Fibroblast of upper back skin (primary cell): ENCODE measurements at places on chromosomes 3 and 15.

DNA sequence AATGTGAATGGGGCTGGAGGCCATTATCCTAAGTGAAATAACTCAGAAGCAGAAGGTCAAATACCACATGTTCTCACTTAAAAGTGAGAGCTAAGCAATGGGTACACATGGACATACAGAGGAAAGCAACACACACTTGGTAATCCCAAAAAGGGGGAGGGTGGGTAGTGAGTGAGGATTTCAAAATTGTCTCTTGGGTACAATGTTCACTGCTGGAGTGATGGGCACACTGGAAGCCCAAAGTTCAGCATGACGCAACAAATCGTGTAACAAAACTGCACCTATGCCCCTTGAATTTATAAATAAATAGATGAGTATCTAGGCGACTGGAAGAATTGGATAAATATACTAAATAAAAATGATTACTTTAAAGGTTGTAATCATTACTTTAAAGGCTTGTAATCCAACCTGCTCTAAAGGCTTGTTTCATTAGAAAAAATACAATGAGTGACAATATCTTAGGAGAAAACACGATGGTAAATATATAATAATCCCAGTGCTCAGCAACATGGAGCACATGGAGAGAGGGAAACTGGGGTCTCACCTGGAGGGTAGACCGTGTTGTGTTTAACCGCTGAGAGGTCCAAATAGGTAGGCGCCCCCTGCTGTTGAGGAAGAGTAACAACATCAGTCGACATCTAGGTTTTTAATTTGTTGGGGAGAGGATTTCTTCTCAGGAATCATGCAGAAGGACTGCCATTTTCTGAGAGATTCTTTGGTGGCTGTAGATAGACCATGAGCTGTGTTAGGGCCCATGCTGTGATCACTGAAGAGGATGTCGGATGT, 78.5 kb upstream of the ROBO1 start:
- no peak for DNase-seq

DNA sequence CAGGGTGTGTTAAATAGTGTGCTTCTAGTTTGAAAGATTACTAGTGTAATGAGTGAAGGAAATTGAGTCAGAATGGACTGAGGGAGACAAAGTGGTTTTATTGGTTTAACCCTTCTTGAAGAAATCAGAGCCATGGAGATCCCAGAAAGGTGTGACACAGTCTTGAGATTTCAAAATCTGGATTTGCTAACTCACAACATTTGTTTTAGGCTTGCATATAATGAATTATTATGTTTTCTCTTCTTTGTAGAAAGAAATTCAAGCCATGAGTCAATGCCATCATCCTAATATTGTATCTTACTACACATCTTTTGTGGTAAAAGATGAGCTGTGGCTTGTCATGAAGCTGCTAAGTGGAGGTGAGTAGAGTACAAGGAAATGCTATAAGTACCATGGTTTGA, 25.1 kb downstream of the OXSR1 start:
- peak; percentile 5 for DNase-seq

DNA sequence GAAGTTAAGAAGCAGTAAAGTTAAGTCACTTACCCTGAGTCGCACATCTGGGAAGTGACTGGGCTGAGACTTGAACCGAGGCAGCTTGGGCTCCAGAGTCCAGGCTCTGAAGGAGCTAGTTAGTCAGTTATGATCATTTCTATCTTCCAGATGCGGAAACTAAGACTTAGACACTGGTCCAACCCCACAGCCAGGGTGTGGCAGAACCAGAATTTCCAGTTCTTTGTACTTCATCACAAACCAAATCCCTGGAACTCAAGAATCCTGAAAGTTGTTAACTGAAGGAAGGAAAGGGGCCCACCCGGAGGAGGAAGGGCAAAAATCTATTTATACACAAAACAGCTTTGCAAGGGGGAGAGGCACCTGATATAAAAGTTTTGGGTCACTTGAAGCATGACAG, 389.9 kb downstream of the SHQ1 start:
- no peak for DNase-seq

DNA sequence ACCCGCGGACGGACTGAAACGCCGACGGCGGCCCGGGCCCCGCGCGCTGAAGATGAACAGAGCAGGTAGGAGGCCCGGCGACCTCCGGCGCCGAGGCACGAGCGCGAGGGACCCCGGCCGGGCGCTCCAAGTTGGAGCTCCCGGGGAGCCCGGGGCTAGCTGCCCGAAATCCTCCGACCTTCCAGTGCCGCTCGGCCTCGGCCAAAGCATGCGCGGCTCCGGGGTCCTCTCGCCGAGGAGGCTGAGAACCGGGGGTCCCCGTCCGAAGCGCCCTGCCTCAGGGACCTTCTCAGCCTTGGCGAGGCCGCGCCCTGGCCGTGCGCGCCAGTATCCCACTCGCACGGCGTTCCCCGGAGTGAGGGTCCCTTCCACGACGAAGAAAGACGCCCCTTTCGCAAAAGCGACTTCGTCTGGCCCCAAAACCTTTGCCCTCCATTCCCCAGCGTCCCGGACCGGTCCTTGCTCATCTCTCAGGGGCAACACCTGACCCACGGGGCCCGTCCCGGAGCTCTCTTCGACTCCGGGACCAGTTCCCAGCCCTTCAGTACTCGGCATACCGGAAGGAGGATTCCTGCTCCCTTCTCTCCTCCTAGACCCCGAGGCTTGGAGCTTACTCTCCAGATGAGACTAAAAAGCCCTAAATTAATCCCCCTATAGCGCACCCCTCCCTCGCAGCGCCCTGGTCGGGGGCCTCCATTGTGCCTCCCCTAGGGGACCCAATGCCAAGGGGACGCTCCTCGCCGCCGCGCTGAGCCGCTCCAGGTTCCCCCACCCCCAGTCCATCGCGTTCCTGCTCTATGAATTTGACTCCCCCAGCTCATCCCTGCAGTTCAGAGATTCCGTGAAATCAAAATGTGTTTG, 7.7 kb upstream of the FGD5 start:
- DNase-seq = no peak

- no peak for DNase-seq
Observed at GRCh38 chr3:19432669-19433068, 284.4 kb downstream of the KCNH8 start.

DNA sequence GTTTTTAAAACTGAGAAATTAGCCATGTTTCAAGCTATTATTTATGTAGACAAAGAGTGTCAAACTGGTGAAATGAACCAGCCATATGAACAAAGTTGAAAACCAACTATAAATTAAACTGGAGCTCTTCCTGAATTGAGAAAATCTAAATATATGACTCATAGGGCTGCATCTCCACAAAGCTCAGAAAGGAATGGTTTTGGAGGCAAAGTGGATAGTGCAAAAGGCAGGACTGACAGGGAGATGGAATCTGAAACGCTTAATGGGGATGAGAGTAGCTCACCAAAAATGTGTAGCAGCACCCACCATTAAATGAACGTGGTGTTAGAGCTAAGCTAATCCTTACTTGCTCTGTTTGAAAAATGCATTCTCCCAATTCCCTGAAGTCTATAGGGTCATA, 1066.0 kb downstream of the AGBL1 start:
- DNase-seq = peak; percentile 63

GRCh38 chr15:66099950-66100671, 153.4 kb downstream of the MEGF11 start:
- DNase-seq = no peak

DNA sequence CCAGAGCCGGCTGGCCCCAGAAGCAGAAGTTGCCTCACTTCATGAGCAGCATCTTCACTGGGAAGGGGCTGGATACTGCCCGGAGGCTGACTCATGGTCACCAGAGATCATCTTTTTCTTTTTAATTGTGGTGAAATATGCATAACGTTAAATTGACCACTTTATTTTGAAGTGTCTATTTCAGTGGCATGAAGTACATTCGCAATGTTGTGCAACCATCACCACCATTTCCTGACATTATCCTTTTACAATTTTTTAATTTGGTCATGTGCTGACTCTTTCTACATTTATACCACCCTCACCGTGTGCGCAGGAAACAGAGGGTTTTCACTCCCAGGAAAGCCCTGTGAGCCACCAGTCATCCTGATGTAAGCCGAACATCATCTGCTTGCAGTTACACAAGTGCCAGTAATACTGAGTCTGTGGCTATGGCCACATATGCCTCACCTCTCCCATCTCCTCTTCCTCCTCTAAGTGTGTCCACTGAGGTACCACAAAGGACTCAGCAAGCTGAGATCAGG, 51.6 kb upstream of the ABHD17C start:
- DNase-seq = peak; percentile 25

- peak; percentile 16 for DNase-seq
Observed at GRCh38 chr3:123194552-123194951, 7.2 kb upstream of the SEC22A start.

- no peak for DNase-seq
Observed at GRCh38 chr3:32759342-32759741, 58.5 kb upstream of the TRIM71 start.

DNA sequence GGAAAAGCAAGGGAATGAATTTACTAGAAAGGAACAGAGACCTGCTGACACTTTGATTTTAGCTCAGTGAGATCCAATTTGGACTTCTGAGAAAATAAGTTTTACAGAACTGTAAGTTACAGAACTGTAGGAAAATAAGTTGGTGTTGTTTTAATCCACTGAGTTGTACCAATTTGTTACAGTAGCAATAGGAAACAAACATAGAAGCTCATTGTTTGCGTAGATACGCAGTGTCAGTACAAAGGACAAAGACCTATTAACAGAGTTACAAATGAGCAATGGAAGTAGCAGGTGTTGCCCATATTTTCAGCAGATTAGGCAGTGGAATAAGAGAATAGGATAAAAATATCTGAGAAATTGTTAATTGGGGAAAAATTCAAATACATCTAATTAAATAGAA, 385.8 kb upstream of the CNTN6 start:
- no peak for DNase-seq

DNA sequence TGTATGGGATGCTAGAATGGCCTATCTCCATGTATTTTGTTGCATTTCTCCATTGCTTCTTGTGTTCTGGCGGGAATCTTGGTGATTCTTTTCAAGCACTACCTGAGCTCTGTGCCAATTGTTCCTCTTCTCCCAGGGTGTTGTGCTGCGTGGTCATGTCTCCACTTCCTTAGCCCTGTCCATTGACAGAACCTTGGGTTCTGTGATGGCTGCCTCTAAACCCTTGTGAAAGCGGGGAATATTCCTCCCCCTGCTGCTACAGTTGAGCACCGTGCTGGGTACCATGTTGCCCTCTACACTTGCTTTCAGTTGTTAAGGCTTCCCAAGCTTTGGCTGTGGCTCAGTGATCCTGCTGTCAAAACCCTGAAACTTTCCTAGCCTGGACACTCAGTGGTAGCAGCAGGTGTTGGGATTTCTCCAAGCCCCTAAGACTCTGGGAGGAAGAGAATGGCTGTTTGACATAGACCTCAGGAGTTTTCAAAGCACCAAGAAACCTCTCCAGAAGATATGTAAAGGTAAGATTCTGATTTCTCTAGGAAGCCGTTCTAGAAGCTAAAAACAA, 69.5 kb downstream of the MBNL1 start:
- DNase-seq = no peak

- no peak for DNase-seq
Observed at GRCh38 chr3:14344351-14344750, 58.1 kb upstream of the SLC6A6 start.

DNA sequence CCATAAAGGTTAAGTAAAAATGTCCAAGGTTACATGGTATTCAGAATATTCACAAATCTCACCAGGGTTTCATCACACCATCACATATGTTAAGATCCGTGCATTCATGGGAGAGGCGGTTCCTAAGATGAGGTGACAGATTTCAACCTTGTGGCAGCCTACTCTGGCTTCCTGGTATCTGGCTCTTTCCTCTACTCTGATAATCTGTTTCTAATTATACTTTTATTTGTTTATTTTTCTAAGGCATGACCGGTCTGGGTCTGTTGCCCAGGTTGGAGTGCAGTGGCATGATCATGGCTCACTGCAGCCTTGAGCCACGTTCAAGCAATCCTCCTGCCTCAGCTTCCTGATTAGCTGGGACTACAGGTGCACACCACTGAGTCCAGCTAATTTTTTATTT, 34.4 kb downstream of the RAF1 start:
- peak; percentile 55 for DNase-seq

GRCh38 chr3:147509448-147509847, 100.3 kb downstream of the ZIC1 start:
- no peak for DNase-seq

DNA sequence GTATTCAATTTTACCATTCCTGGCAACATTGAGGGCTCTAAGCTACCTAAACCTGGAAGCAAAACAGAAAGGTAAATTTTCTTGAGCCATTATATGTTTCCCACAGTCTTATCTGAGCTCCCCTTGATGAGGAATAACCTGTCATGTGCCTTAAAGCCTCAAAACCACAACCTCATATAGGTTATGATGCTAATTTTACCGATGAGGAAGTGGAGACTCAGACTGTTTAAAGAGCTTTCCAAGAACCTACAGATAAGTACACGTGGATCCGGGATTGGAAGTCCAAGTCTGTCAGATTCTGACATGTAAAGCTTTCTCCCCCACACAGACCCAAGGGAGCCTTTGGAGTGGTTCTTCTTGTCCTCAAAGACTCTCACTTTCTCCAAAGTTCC, 140.5 kb downstream of the SEMA6D start:
- DNase-seq = no peak

DNA sequence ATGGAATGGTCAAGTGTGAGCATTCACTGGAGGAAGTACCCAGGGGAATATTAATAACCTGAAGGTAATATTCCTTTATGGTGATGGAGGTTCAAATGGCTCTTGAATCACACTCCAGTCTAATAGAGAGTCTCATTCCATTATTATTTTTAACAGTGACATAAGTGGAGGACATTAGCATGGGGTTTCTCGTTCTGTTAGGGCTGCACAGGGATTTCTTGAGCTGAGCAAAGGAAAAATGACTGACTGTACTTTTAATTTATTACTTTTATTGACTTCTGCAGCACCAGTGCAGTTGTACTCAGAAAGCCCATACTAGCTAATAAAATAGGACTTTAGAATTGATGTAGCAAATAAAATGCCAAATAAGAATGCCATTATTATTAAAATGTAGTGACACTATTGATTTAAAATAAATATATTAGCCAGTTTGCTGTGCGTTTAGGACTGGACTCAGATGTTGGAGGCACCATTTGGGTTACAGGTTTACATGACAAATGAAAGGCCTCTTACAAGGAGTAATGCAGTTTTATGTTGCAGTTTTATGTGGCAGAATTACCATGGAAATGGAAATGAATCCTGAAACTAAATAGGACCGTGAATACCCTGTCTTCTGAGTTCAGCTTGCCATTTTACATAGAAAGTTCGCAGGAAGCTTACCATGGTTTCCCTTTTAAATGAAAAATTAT, 705.1 kb upstream of the GRM7 start:
- DNase-seq = no peak

DNA sequence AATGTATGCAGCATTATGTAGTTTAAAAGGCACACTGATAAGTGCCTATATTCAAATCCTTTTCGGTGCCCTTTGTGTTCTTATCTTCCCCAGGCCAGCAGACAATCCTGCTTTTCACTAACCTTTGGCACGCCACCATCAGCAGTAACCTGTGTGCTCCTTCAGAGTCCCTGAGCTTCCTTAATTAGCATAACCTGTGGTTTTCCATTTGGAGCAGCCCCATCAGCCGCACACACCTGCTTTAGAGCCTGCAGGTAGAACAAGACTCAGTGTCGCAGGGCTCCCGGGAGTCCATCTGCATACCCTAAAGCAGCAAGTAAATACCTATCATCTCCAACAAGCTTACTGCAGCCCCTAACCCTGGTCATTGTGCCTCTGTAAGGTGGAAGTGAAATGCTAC, 755.1 kb downstream of the ROBO2 start:
- DNase-seq = no peak
